ENCODE measurements at places on chromosomes 3 and 15.

GRCh38 chr3:71180524-71180923, 403.0 kb downstream of the FOXP1 start:
- no peak for DNase-seq

- DNase-seq = no peak
Observed at GRCh38 chr15:32851572-32851971, 133.8 kb downstream of the GREM1 start.

DNA sequence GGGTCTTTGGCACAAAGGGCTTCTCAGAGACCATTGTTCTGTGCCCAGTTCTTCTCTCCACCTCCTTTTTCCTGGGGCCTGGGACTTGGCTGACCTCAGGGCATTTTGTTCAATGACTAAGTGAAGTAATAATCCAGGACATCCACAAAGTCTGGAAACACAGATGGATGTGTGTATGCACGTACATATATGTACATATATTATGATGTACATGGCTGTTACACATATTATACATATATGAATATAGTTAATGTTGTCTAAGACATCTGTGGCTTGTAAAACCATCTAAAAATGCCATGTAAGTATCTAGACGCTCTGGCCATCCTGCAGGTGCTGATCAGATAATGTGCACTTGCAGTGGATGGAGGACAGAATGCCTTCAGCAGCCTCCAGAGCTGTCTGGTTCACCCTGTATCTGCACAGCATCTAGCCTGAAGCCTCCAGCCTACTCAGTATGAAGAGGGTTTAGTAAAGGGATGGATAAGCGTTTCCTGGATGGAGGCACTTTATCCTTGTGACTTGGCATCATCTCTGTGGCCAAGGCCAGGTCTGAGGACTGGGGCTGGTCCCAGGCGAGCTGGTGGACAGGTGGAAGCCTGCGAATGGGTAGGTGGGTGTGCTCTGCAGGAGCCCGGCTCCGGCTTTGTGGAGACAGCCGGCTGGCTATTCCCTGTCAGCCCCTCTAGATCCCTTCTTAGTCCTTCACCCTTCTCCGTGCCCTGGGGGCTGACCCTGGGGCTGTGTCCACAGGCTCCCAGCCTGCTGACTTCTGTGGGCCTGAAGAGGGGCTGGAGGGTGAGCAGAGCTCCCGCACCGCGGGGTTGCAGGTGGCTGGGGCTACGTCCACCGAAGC, 88.4 kb downstream of the WNT7A start:
- no peak for DNase-seq

DNA sequence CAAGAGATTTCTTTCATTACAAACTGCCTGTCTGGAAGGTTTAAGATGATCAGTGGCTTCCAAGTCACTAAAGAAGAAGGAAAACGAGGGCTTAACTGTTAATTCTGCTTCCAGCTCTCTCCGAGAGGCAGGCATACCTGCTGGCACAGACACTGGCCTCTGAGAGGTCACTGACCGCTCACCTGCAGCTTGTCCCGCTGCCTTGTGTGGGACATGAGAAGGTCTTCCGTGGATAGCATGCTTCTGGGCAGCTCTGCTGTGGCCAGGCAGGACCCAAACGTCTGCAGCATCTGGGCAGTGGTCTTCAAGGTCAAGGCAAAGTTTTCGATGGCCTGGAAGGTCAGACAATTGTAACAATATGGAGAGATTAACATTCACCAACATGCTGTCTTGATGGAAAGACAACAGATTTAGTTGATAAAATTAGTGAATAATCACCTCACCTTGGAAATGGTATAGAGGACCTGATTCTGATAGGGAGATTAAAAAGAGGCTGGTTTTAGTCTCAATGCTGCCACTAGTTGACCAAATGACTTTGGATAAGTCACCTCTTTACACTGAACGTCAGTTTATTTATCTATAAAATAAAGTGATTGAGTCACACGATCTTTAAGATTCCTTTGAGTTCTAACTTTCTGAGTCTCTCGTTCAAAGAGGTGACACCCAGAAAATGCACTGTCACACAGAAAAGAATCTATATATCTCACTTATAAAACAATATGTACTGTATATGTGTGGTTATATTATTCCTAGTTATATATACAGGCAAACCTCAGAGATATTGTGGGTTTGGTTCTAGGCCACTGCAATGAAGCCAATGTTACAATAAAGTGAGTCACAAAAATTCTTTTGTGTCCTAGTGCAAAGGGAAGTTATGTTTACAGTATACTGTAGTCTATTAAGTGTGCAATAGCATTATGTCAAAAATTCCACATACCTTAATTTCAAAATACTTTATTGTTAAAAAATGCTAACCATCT, 65.1 kb downstream of the B3GNT5 start:
- DNase-seq = no peak

GRCh38 chr3:140219291-140219690, 284.3 kb downstream of the CLSTN2 start:
- no peak for DNase-seq
